ENCODE measurements at places on chromosomes 6 and 20.

GRCh38 chr6:6246544-6246943 is 73.9 kb downstream of the F13A1 start:
- no peaks in the 10 kb centered on the region for H3K27me3 ChIP-seq
- no peak for DNase-seq
- H3K4me1 ChIP-seq = no peaks in the 10 kb centered on the region
- no peak overlapping the region for H3K4me3 ChIP-seq
- H3K27ac ChIP-seq = no peak overlapping the region

DNA sequence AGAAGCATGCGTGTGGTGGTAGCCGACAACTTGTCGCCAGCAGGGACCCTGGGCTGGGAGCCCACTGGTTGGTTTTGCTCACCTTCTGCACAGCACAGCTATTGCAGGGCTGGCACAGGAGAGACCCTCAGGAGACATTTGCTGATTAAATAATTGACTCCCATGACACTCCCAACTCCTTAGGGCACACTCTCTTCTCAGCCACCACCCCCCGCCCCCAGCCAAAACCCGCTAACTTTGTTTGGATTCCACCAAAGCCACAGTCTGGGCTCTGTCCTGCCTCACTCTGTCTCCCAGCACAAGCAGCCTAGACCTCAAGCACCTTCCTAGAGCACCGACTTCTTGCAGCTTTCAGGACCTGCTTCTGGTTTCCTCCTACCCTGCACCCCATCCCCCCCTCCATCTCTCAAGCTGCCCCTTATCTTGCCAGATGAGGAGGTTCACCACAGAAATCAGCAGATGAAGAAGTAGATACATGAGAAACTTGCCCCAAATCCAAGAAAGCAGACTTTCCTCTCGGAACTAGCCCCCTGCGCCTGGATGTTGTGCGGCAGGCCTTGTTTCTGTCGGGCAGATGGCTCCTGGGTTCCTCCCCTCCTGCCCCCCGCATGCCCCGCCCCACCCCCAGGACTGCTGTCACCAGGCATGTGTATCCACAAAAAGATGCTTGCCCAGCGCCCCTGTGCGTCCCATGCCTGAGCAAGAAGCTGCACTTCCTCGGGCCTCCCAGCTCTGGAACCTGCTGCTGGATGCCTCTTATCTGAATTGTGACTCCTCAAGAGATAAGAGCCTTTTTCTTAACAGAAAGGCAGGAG is 35.0 kb upstream of the CD93 start:
- no peak for DNase-seq
- no peak overlapping the region for H3K4me3 ChIP-seq
- no peaks in the 10 kb centered on the region for H3K36me3 ChIP-seq
- no peaks in the 10 kb centered on the region for H3K4me1 ChIP-seq

GRCh38 chr6:41438746-41439145 is 103.3 kb downstream of the NCR2 start:
- no peaks in the 10 kb centered on the region for H3K27me3 ChIP-seq
- no peaks in the 10 kb centered on the region for H3K36me3 ChIP-seq
- peaks cover 8% of the 10 kb centered on the region for H3K4me1 ChIP-seq
- DNase-seq = no peak
- H3K4me3 ChIP-seq = no peak overlapping the region

DNA sequence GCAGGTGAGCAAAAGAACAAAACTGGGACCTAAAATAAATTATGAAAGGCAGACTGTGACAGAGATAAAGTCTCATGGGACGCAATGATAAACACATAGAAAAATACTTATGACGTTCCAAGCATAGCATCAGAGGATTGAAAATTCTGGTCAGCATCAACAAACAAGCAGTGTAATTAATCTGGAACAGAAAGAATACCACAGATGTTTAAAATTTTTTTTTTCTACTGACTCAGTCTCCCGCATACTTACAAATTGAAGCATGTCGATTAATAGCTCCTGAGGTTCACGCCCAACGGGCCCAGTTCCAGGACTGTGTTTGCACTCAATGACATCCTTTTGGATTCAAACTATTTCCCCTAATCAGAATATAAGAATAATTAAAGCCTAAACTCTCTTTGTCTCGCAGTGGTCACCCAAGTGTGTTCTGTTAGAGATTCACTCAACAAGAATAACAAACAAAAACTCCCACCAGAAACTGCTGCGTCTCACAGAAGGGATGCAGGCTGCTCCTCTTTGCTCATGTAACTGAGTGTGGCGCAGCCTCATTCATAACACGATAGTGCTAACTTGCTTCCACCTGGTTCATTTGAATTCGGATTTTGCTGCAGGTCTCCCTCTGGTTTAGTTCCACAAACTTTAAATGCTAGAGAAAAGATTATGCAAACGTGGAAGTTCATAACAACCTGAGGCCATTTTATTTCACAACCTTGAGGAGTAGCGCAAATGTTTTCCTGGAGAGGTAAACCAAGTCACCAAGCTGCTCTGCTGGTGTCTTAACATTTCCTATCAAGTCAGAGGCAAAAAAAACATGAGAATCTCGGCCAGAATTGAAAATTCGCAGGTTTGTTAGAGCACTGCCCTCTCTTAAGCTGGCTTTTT is 69.0 kb upstream of the CITED2 start:
- no peak overlapping the region for H3K4me3 ChIP-seq
- no peak for DNase-seq
- no peaks in the 10 kb centered on the region for H3K27me3 ChIP-seq
- no peak overlapping the region for H3K27ac ChIP-seq
- no peaks in the 10 kb centered on the region for H3K36me3 ChIP-seq
- H3K4me1 ChIP-seq = no peaks in the 10 kb centered on the region

DNA sequence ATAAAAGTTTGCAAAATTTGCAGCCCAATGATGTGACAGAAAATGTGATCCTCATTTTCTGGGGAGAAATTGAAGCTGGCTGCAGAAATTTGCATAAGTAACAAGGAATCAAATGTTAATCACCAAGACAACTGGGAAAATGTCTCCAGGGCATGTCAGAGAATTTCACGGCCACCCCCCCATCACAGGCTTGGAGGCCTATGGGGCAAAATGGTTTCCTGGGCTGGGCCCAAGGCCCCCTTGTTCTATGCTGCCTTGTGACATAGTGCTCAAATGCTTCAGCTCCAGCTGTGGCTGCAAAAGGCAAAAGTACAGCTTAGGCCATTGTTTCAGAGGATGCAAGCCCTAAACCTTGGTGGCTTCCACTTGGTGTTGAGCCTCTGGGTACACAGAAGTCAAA is 1202.6 kb downstream of the EPHA7 start:
- H3K27me3 ChIP-seq = no peaks in the 10 kb centered on the region
- H3K4me1 ChIP-seq = no peaks in the 10 kb centered on the region
- no peak overlapping the region for H3K4me3 ChIP-seq

DNA sequence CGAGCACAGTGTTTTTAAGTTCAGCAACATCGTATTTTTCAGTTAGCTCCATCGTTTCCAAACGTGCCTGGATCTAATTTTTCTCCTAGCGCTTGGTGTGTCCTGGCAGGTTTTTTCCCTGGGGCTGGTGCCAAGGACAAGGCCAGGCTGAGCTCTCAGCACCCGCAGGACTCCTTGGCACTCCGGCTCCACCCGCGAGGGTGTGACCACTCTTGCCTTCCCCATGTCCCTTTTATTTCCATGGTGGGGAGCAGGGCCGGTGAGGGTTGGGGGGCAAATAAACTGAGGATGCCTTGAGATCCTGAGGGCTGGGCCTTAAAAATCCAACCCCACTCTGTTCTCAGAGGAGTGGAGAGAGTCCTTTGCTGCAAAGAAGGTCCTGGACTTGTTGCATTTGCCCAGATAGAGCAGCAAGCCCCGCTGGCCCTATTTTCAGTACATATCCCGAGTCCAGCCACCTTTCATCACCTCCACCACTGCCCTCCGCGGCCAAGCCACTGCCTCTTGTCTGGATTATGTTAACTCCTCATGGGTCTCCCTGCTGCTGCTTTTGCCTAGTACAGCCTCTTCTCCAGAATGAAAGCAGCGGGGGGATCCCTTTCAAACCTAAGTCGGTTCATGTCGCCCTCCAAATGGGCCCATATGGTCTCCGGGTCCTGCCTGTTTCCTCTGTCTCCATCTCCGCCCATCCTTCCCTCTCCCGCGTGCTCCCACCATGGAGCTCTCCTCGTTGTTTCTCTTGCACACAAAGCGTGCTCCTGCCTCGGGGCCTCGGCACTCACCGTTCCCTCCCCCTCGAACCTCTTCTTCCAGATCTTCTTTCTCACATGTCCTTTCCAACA is 4.5 kb upstream of the RAB44 start:
- peak; percentile 79 for DNase-seq
- H3K27me3 ChIP-seq = no peaks in the 10 kb centered on the region
- no peaks in the 10 kb centered on the region for H3K36me3 ChIP-seq
- H3K4me3 ChIP-seq = peak overlapping the region; percentile 13
- peak overlapping the region; percentile 50 for H3K27ac ChIP-seq
- H3K4me1 ChIP-seq = peaks cover 23% of the 10 kb centered on the region

- H3K4me3 ChIP-seq = no peak overlapping the region
- no peaks in the 10 kb centered on the region for H3K36me3 ChIP-seq
- peaks cover 6% of the 10 kb centered on the region for H3K27me3 ChIP-seq
- H3K27ac ChIP-seq = no peak overlapping the region
- DNase-seq = no peak
Measured at GRCh38 chr6:133236932-133237331, 4.2 kb upstream of the EYA4 start.

DNA sequence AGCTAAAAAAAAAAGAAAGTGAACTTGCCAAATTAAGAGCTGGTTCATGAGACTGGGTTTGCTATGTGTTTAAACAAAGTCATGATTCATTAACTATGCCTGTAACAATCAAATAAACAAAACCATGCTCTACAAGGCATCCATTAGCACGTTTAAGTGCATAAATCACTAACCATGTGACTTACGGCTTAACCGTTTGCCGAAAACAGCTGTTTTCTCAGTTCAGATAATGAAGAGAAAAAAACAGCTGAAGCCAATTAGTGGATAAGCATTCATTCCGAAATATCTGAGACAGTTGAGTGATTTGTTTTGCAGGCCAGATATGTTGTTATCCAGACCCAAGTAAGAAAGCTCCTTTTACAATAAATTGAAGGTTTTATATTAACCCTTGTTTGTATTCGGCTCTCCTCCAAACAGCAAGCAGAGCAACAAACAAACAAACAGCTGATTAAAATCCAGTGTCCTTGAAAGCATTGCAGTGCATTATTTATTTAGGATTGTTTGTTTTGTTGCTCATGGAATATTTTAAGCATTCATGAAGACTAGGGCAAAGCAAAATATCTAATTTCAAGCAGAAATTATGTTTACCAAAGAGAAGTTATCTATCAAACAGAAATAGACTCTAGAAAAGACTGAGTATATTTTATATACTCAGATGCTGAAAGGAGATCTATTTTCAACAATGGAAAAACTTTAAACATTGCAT is 343.5 kb downstream of the RFPL4B start:
- no peak overlapping the region for H3K27ac ChIP-seq
- H3K4me3 ChIP-seq = no peak overlapping the region
- H3K4me1 ChIP-seq = no peaks in the 10 kb centered on the region
- DNase-seq = no peak
- H3K36me3 ChIP-seq = no peaks in the 10 kb centered on the region

- H3K4me1 ChIP-seq = no peaks in the 10 kb centered on the region
- no peaks in the 10 kb centered on the region for H3K27me3 ChIP-seq
- no peaks in the 10 kb centered on the region for H3K36me3 ChIP-seq
- DNase-seq = no peak
Measured at GRCh38 chr6:2355150-2355549, 109.7 kb upstream of the GMDS start.

DNA sequence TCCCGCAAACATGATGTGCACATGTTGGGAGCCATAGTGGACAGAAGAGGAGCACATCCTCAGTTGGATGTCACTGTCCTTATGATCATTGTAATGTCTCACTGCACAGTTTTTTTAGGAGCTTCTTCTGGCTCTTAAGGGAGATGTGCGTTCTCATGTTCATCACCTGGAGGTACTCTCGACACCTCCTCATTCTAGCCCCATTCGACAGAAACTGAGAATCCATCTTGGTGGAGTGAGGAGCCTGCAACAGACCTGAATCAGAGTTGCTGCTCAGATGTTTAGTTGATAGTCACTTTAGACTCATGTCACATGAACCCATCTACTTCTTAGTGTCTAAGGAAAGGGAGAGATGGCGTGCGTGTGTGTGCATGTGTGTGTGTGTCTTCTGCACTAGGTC is 2.3 kb upstream of the BMP6 start:
- no peak overlapping the region for H3K4me3 ChIP-seq
- no peak overlapping the region for H3K27ac ChIP-seq
- H3K4me1 ChIP-seq = peaks cover 29% of the 10 kb centered on the region
- no peak for DNase-seq
- no peaks in the 10 kb centered on the region for H3K36me3 ChIP-seq

DNA sequence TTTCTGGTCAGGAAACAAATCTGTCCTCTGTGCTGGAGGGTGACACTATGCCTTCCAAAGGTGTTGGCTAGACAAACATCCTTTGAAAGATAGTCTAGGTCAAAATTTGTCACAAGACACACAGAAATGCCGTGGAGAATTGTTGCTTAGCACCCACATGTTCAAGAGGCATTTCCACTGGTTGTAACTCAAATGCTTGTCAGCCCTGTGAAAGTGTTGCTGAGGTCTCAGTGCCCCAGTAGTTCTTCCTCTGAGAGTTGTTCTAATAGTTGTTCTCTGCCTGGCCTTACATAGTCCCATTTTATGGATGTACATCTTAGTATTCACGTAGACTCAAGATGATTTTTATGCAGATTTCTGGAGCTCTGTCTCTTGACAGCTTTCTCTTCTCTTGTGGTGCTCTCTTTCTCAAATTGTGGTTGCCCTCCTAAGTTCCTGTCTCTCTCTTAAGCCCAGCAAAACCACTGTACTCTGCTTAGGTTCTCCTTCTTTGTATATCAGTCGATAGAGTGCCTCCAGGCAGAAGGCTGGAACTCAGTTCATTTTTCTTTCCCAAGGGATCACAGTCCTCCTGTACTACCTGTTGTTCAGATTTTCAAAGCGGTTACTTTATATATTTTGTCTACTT is 39.5 kb upstream of the REV3L start:
- peaks cover 10% of the 10 kb centered on the region for H3K4me1 ChIP-seq
- no peak overlapping the region for H3K4me3 ChIP-seq
- no peaks in the 10 kb centered on the region for H3K36me3 ChIP-seq

DNA sequence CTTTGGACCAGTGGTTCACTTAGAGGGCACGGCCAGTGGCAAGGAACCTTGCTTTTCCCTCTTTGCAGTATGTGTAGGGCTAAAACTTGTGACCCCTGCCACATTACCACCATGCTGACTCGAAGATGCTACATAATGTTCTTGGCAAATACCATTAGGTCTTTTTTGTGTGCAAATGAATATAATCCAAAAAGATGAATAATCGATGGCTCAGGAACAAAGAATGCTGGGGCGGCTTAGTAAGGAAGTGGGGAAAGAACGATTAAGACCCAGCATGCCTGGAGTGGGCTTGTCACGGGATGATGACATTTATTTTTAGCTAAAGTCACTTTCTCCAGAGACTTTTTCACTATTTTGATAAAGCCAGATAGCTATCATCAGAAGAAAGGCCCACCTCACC is 23.1 kb downstream of the CMTR1 start:
- no peak for DNase-seq
- H3K27me3 ChIP-seq = no peaks in the 10 kb centered on the region
- no peak overlapping the region for H3K4me3 ChIP-seq
- no peak overlapping the region for H3K27ac ChIP-seq

DNA sequence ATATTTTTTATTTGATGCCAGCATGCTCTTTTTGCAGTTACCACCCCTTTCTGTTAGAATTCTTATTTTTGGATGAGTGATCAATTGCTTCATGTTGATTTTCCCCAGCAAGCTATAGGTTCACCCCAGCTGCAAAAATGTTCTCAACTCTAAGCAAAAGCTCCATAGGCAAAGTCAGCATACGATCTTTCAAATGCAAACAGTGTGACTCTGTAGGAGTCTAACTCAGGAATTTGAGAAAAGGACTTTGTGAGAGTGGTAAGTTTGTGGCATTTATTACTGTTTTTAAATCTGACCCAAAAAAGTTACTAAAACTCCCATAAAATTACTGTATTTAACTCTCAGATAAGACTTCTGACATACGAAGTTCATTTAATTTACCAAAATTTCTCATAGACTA is 134.9 kb upstream of the HSF2 start:
- H3K36me3 ChIP-seq = no peaks in the 10 kb centered on the region
- H3K27ac ChIP-seq = no peak overlapping the region
- DNase-seq = no peak
- no peak overlapping the region for H3K4me3 ChIP-seq
- no peaks in the 10 kb centered on the region for H3K4me1 ChIP-seq

Data from heart left ventricle (tissue), 16 donors.